ENCODE measurements at places on chromosomes 13 and 19. TPM values are rescaled to one million over a fixed set of nuclear protein-coding genes. Genes with fewer than 3 reads are reported as not detected.
A peak's percentile ranks its signal among the peaks of the same experiment; 100 is the strongest.

CYP2F1 gene
- total RNA-seq = not detected

DNA sequence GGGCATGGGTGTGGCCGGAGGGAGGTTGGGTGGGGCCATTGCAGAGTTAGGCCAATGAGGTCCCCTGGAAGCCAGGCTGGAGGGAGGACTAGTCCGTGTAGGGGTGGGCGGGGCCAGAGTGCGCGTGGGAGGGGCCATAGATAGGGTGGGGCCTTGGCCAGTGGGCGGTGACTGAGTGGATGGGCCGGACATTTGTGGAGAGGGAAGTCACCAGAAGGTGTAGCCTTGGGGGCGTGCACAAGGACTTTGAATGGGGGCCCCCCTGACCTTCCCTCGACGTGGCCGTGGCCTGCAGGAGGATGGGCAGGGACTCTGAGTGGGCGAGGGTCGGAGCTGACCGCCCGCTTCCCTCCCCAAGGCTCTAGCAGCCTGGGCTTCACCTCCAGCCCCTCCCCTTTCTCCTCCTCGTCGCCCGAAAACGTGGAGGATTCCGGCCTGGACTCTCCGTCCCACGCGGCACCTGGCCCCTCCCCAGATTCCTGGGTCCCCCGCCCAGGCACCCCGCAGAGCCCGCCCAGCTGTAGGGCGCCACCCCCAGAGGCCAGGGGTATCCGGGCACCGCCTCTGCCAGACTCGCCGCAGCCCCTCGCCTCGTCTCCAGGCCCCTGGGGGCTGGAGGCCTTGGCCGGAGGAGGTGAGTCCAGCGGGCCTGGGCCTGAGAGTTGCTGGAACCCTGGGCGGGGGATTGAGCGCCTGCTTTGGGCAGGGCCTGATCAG lies 16.5 kb upstream of the B3GNT3 start:
- no peaks in the 10 kb centered on the region for H3K36me3 ChIP-seq
- H3K4me3 ChIP-seq = peak overlapping the region; percentile 26
- no peak overlapping the region for H3K27ac ChIP-seq
- H3K27me3 ChIP-seq = peaks cover 34% of the 10 kb centered on the region

GRCh38 chr13:114145256-114145655 lies 12.8 kb upstream of the RASA3 start:
- H3K36me3 ChIP-seq = no peaks in the 10 kb centered on the region
- H3K4me1 ChIP-seq = no peaks in the 10 kb centered on the region
- peaks cover 22% of the 10 kb centered on the region for H3K27me3 ChIP-seq
- DNase-seq = no peak

FAAP24 gene
- 3.4 TPM for total RNA-seq

DNA sequence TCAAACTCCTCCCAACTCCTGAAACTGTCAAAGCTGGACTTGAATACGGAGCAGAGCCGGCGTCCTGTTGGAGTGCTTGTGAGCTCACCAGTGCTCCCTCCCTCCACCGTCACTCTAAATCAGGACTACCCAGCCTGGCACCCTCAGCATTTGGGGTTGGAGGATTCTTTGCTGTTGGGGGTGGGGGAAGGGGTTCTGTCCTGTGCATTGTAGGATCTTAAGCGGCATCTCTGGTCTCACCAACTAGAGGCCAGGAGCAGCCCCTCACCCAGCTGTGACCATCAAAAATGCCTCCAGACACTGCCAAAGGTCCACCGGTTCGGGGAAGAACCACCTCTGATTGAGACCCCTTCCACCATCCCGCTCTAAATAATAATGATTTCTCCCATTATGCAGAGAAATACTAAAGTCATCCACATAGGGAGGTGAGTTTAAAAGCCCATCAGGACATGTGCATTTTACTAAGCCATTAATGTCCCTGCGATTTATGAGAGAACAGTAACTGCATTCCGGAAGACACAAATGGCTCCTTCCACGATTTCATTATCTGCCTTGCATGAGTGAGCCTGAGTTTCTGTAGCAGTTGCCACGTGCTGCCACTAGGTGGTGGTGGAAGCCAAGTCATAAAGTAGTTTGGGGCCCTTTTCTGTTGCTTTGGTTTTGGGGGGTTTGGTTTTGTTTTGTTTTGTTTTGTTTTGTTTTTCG lies 16.1 kb upstream of the USP29 start:
- H3K36me3 ChIP-seq = peaks cover 5% of the 10 kb centered on the region
- no peaks in the 10 kb centered on the region for H3K4me1 ChIP-seq
- H3K27me3 ChIP-seq = no peaks in the 10 kb centered on the region
- no peak for DNase-seq

- H3K27me3 ChIP-seq = no peaks in the 10 kb centered on the region
- no peak for DNase-seq
- no peak overlapping the region for H3K4me3 ChIP-seq
- H3K36me3 ChIP-seq = no peaks in the 10 kb centered on the region
- peaks cover 22% of the 10 kb centered on the region for H3K4me1 ChIP-seq
Observed at GRCh38 chr19:40286971-40287421, 1.9 kb upstream of the AKT2 start.

GRCh38 chr13:106619688-106620555 lies 52.0 kb upstream of the ARGLU1 start:
- peak overlapping the region; percentile 46 for H3K4me3 ChIP-seq
- peak overlapping the region; percentile 57 for H3K27ac ChIP-seq
- no peak for DNase-seq
- H3K27me3 ChIP-seq = peaks cover 37% of the 10 kb centered on the region
- peaks cover 8% of the 10 kb centered on the region for H3K4me1 ChIP-seq
- no peaks in the 10 kb centered on the region for H3K36me3 ChIP-seq

DNA sequence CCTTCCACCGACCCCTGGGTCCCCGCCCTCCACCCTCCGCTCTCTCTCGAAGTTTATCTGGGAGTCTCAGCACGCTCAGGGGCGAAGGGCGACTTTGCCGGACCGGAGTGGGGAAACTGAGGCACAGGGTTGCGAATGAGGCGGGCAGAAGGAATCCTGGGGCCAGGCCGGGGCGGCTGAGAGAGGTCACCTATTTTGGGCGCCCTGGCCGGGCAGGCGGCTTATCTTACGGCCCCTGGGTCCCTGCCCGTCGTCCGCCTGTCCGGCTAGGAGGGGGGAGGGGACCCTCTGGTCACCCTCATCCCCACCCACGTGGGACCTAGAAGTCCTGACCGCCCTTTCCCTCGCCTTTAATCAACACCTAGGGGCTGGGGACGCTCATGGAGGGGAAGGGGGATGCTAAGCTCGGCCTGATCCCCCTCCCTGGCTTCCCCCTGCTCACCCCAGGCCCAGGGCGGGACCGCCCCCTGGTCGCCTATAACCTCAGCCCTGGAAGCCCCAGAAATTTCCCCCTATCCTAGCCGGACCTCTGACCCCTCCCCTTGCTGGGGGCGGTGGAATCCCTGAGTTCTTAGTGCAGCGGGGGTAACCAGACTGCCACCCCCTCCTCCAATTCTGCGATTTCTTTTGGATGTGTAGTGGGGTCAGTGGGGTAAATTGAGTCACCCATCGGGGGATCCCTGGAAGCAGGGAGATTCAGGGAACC lies 556 bp downstream of the TRIP10 start:
- peak overlapping the region; percentile 33 for H3K27ac ChIP-seq
- H3K4me1 ChIP-seq = peaks cover 29% of the 10 kb centered on the region
- no peaks in the 10 kb centered on the region for H3K27me3 ChIP-seq
- no peak for DNase-seq
- H3K36me3 ChIP-seq = peaks cover 13% of the 10 kb centered on the region
- H3K4me3 ChIP-seq = peak overlapping the region; percentile 81

TPTE2 gene
- total RNA-seq = not detected

TMEM86B gene
- 12.0 TPM for total RNA-seq

NKPD1 gene
- total RNA-seq = 0.53 TPM

ERICH6B gene
- total RNA-seq = not detected

DNA sequence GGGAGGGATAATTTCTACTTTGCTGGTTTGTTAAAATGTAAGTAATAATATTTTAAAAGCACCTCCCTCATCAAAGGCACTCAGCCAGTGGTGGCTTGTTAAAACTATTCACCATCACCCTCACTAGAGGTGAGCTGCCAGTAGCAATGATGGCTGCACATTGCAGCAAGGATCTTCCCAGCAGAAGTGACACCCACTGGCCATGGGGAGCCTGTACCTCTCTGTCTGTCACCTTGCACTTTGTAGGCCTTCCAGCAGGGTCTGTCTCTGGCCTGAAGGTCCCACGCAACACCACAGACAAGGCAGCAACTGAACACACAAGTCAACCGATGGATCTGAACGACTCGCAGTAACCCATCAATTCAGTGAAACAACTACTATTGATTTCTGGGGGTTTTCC lies 47.3 kb upstream of the C13orf42 start:
- H3K36me3 ChIP-seq = no peaks in the 10 kb centered on the region
- H3K4me3 ChIP-seq = no peak overlapping the region
- DNase-seq = no peak
- H3K4me1 ChIP-seq = peaks cover 14% of the 10 kb centered on the region

DNA sequence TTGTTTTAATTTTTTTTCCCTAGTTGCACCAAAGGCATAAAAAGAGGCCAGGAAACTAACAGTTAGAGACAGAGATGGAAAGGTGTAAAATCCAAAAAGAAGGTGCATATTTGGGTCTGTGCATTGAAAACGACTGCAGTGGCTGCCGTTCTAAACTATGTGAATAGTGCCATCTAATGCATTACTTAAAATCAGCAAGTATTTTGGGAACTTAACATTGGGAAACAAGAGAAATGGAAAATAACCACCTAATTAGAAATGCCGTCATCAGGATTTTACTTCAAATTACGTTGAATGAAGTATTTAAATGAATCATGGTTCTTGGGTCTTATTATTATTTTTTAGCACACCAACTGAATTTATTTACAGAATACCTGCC lies 189.5 kb upstream of the MIR17HG start:
- no peaks in the 10 kb centered on the region for H3K36me3 ChIP-seq
- DNase-seq = no peak
- H3K4me1 ChIP-seq = peaks cover 29% of the 10 kb centered on the region
- no peak overlapping the region for H3K4me3 ChIP-seq
- H3K27me3 ChIP-seq = no peaks in the 10 kb centered on the region

- H3K4me3 ChIP-seq = no peak overlapping the region
- DNase-seq = no peak
- H3K27me3 ChIP-seq = no peaks in the 10 kb centered on the region
- H3K36me3 ChIP-seq = peaks cover 2% of the 10 kb centered on the region
Observed at GRCh38 chr13:51912511-51913225, 50.9 kb downstream of the CCDC70 start.

ZFP14 gene
- 19.2 TPM for total RNA-seq

DNA sequence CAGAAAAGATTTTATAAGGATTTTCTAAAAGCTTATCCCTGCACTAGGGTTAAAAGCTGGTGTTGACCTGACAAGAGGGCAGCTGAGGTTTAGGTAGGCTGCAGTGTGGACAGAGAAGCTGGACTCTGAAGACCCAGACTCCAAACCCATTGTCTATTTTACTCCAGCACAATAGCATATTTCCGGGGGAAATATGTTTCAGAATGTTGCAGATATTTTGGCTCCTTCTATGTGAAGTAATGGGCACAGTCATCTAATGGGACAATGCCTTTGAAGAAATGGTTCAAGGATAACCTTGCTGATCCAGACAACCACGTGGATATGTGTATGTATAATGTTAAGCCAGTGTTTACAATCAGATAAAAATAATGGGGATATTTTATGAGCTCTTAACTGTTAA lies 173.8 kb upstream of the TSC22D1 start:
- H3K27me3 ChIP-seq = no peaks in the 10 kb centered on the region
- H3K4me1 ChIP-seq = peaks cover 7% of the 10 kb centered on the region
- H3K4me3 ChIP-seq = no peak overlapping the region
- no peak for DNase-seq
- H3K27ac ChIP-seq = no peak overlapping the region

- no peak overlapping the region for H3K27ac ChIP-seq
- H3K4me3 ChIP-seq = no peak overlapping the region
- H3K36me3 ChIP-seq = peaks cover 41% of the 10 kb centered on the region
- DNase-seq = no peak
Observed at GRCh38 chr19:44658069-44658733, 13.1 kb upstream of the CEACAM19 start.

DNA sequence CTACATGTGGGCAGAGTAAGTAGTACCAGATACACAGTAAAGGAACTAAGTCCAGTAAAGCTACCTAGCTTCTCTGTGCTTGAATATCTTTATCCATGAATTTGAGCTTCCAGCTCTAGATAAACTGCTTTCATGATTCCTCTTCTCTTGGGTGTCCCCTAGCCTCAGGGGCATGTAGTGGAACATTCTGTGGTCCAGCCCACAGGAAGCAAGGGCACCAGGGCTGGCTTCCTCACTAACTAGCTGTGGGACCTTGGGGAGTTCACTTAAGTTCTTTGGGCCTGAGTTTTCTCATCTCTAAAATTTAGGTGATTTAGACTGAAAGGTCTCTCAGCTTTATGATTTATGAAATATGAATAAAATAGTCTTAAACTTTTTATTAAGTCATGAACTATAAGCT lies 185.7 kb downstream of the KATNAL1 start:
- H3K27ac ChIP-seq = no peak overlapping the region
- H3K4me1 ChIP-seq = no peaks in the 10 kb centered on the region
- H3K4me3 ChIP-seq = no peak overlapping the region

C19orf33 gene
- 3.0 TPM for total RNA-seq

- DNase-seq = no peak
- peaks cover 2% of the 10 kb centered on the region for H3K4me1 ChIP-seq
- no peak overlapping the region for H3K27ac ChIP-seq
Observed at GRCh38 chr13:76223565-76223964, 587.4 kb downstream of the LMO7 start.

DNA sequence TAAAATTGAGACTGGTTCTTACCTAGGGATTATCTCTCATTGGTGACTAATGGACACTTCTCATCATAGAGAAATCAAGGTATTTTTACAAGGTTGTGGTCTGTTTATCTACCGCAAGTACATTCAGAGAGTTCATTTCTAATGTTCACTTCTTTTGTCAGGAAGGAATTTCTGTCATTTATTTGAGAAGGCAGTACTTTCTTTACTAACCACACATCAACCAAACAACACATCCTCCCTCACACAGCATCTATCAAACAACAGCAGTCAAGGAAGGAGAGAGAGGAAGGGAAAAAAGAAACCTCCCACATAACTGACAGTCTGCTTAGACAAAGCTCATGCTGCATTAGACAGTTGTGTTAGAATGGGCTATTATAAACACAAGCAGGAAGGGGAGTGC lies 182.3 kb upstream of the KLF12 start:
- DNase-seq = no peak
- H3K36me3 ChIP-seq = no peaks in the 10 kb centered on the region
- no peak overlapping the region for H3K27ac ChIP-seq
- no peaks in the 10 kb centered on the region for H3K4me1 ChIP-seq

CD33 gene
- not detected for total RNA-seq

SLITRK1 gene
- 0.27 TPM for total RNA-seq

CFAP97D2 gene
- total RNA-seq = not detected

- H3K4me3 ChIP-seq = no peak overlapping the region
- H3K36me3 ChIP-seq = peaks cover 41% of the 10 kb centered on the region
- H3K4me1 ChIP-seq = no peaks in the 10 kb centered on the region
- no peak overlapping the region for H3K27ac ChIP-seq
- DNase-seq = no peak
Observed at GRCh38 chr19:8075158-8076074, 22.9 kb downstream of the CCL25 start.

SLAIN1 gene
- 46.3 TPM for total RNA-seq

C19orf81 gene
- 8.6 TPM for total RNA-seq

AMH gene
- total RNA-seq = 71.3 TPM

ZNF562 gene
- total RNA-seq = 31.2 TPM

ZNF570 gene
- total RNA-seq = 12.6 TPM

GRCh38 chr13:25267715-25268114 lies 19.6 kb downstream of the MTMR6 start:
- no peak for DNase-seq
- no peaks in the 10 kb centered on the region for H3K27me3 ChIP-seq
- peaks cover 18% of the 10 kb centered on the region for H3K36me3 ChIP-seq
- H3K4me1 ChIP-seq = no peaks in the 10 kb centered on the region
- no peak overlapping the region for H3K27ac ChIP-seq

HTR2A gene
- not detected for total RNA-seq

B3GNT8 gene
- total RNA-seq = 4.4 TPM

GRCh38 chr13:36979361-36980050 lies 19.6 kb downstream of the ALG5 start:
- no peak overlapping the region for H3K27ac ChIP-seq
- peaks cover 23% of the 10 kb centered on the region for H3K36me3 ChIP-seq
- H3K4me3 ChIP-seq = no peak overlapping the region
